WTC11 (cell line): ENCODE measurements at places on chromosomes 3 and 15.

- DNase-seq = no peak
These were observed 12.0 kb upstream of the NMNAT3 start for GRCh38 chr3:139689708-139690228.

- no peak for DNase-seq
These were observed 28.9 kb downstream of the CD200R1L start for GRCh38 chr3:112817797-112818196.

GRCh38 chr15:95108673-95109072 lies 877.3 kb downstream of the MCTP2 start:
- no peak for DNase-seq

GRCh38 chr3:173652093-173652492 lies 254.5 kb downstream of the NLGN1 start:
- DNase-seq = no peak

GRCh38 chr3:72033666-72034428 lies 248.9 kb upstream of the PROK2 start:
- DNase-seq = no peak

- DNase-seq = no peak
These were observed 114.8 kb downstream of the WDR72 start for GRCh38 chr15:53644660-53645059.

- no peak for DNase-seq
These were observed 2.4 kb downstream of the ANPEP start for GRCh38 chr15:89812011-89812846.

DNA sequence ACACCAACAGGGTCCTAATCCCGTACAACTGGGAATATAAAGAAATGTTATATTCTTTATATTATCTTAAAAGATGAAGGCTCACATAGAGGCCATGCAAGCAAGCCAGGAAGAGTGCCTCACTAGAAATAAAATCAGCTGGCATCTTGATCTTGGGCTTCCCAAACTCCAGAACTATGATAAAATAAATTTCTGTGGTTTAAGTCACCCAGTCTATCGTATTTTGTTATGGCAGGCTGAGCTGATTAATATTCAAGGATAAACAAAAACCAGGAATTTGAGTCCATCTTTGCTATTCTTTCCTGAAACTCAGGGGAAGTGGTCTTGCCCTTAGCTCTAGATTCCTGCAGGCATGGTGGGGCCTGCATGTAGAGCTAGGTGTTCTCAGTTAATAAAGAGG lies 42.7 kb downstream of the ATOSA start:
- no peak for DNase-seq

DNA sequence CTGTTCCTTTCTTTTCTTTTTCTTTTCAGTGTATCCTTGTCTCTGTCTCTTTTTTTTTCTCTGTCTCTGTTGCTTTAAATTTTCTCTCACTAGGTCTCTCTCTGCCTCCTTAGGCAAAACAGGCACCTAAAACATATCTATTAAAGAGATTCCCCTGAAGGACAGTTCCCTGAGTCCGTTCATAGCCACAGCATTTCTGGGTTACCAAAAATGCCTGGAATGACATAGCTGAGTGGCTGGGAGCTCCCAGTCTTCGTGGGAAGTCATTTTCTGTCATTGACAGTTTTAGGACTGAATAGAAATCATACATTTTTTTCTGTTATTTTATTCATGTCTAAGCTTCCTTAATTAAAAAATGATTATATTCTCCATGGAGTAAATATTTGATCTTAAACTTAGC lies 323.8 kb upstream of the AZI2 start:
- DNase-seq = no peak

DNA sequence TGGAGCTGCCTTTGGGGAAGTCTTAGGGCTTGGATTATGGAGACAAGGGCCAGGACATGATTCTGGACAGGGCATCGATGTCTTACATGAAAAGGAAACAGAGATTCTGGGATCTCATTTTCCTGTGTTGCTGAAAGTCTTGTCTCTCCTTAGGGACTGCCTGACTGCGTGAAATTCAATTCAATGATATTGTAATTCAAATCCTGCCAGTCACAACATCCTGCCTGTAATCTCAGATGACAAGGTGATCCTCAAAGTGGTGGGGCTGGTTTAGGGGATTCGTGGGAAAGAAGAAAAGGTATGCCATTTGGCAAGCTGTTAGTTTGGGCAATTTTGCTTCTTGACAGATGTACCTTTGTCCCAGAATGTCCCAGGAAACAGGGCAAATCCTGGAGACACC lies 129.1 kb downstream of the KBTBD8 start:
- DNase-seq = no peak

DNA sequence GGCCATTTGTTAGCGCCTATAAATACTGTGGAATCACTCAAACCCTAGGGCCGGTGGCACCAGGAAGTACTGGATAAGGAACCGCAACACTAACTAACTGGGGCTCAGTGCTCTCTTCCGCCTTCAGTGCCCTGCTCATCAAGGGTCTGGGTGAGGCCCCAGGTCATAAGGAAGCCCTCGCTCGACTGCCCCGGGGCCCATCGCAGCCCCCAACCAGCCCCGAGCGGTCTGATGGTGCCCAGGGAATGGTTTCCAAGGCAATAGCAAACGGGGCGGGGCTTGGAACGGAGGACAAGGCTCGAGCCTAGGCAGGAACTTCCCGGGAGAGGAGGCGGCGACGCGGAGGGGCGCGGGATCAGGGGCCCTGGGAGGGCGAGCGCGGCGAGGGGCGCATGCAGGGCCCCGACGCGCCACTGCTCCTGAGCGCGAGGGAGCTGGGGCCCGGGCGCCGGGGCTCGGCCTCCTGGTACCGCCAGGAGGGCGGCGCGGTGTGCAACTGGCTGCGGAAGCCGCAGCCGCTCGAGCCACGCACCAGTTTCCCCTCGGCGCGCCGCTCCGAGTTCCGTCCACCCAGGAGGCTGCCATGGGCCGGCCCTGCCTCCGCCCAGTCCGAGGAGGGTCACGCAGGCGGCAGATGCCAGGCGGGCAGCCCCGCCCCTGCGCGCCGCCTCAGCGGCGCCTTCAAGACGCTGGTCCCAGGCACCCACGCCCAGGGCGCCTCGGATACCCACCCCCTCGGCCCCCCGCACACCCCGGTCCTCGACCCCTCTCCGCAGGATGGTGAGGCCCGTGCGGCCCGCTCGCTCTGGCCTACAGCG lies at the start of gene TTLL3:
TSS of gene TTLL3 (plus strand) at position 648 of the 818 bp plus-strand sequence. CDS start 400 bp downstream, outside the sequence.
- DNase-seq = peak; percentile 81

GRCh38 chr15:21268436-21268940 lies 171.8 kb downstream of the POTEB3 start:
- no peak for DNase-seq

GRCh38 chr3:37925157-37925556 lies 63.5 kb downstream of the CTDSPL start:
- no peak for DNase-seq

DNA sequence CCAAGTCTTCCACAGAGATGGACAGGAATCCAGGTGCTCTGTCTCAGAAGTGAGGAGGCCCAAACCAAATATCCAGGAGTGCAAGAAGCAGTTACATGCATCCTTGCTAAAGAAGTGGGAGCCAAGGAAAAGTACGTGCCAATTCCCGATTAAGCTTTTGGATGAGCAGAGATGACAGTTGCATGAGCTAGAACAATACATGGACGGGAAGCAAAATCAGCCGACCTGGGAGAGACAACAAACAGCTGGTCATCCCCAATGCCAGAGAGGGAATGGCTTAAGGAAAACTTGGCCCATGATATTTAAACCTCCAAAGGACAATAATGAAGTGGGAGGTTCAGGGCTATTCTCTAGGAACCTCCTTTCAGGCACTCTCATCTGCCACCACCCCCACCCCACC lies 86.0 kb upstream of the ABHD17C start:
- DNase-seq = no peak

- no peak for DNase-seq
These were observed 27.3 kb downstream of the MYO1E start for GRCh38 chr15:59345326-59345725.

- no peak for DNase-seq
These were observed 114.5 kb downstream of the EPHA3 start for GRCh38 chr3:89221924-89222323.
